ENCODE measurements at places on chromosomes 13 and 19. TPM values are rescaled to one million over a fixed set of nuclear protein-coding genes. Genes with fewer than 3 reads are reported as not detected.

The ACP5 gene
- polyA plus RNA-seq = 10.0 TPM

The ZNF529 gene
- 35.0 TPM for polyA plus RNA-seq

GRCh38 chr19:13557756-13558398, 51.6 kb upstream of the CACNA1A start:
- no peak for DNase-seq

DNA sequence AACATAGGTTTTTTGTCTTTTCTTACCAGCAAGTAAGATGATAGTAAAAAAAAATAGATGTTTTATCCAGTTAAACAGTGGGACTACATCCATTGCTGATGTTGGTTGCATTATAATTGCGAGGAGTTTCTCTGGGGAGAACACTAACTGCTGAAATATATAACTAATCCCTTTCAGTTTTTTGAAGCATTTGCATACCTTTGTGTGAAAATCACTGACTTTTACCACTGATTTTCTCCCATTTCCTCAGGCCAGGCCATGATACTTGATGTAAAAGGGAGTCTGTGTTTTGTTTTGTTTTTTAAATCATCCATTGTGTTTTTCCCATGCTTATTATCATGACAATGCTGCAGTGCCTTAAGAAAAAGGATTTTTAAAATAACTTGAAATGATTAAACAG, 699.5 kb downstream of the PCDH9 start:
- no peak for DNase-seq

- no peak for DNase-seq
These were observed 52.9 kb downstream of the KLF2 start for GRCh38 chr19:16377521-16377920.

DNA sequence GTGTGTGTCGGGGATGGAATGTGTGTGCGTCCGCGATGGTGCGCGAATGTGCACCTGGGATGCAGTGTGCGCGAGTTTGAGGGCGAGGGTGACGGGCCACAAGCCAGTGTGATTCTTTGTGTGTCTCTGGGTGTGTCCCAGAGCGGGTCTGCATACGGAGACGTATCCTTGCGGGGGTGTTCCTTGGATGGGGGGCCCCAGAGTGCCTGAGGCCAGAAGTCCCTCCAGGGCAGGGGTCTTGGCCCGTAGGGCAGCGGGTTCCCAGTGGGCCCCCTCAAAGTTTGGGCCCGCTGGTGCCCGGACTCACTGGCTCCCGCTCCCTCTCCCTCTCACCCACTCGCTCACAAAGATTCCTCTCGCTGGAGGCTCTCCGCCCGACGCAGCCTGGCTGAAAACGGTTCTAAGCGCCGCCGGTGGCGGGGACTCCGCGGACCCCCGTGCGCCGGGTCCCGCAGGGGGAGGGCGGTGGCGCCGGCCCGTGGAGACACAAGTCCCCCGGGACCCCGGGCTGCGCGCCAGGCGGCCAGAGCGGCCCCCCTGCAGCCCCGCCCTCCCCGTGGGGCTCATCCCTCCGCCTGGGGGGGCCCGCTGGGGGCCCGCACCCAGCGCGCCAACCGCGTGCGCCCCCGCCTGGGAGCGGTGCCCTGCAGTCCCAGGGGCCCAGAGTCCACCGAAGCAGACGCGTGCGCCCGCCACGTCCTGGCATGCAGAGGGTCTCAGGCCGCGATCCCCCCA, 886 bp downstream of the CRLF1 start:
- no peak for DNase-seq

GRCh38 chr13:111474136-111475002, 153.9 kb downstream of the TEX29 start:
- DNase-seq = peak; percentile 66

GRCh38 chr13:66362485-66362884, 867.7 kb downstream of the PCDH9 start:
- DNase-seq = no peak

GRCh38 chr13:110220471-110220870, 86.5 kb downstream of the COL4A1 start:
- no peak for DNase-seq

GRCh38 chr19:1067341-1067957, 482 bp downstream of the ARHGAP45 start:
- DNase-seq = no peak
